ENCODE measurements at places on chromosomes 11 and 22.

DNA sequence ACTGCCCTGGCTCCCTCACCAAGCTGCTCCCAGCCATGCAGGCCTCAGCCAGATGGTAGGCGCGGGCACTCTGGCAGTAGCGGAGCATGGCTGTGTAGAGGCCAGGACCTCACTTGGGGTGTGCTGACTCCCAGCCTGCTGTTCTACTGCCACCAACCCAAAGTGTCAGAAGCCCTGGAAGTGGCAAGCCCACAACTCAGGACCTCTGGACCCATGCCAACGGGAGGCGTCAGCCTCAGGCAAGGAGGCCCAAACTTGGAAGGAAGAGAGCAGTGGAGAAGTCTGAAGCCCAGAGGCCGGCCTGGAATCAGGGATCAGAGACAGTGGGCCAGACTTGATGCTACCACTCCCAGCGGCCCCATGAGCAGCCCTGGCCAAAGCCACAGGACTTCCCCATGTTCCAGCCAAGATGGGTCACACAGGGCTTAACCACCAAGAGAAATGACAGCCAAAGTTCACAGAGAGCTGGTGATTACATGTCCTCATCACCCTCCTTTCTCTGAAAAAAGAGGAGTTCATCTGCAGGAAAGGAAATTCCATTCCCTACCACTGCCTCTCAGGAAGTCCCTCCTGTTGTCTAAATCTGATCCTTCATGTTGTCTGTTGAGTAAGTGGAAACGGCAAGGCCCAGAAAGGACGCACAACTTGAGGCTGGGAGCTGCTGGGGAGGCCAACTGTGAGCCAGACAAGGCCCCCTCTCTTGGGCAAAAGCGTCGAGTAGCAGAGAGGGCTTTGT, 4.4 kb downstream of the ARRB1 start:
- H3K36me3 ChIP-seq: no peaks in the 10 kb centered on the region
- no peak overlapping the region for H3K4me3 ChIP-seq
- H3K27me3 ChIP-seq: no peaks in the 10 kb centered on the region
- DNase-seq: no peak
- peaks cover 30% of the 10 kb centered on the region for H3K4me1 ChIP-seq

DNA sequence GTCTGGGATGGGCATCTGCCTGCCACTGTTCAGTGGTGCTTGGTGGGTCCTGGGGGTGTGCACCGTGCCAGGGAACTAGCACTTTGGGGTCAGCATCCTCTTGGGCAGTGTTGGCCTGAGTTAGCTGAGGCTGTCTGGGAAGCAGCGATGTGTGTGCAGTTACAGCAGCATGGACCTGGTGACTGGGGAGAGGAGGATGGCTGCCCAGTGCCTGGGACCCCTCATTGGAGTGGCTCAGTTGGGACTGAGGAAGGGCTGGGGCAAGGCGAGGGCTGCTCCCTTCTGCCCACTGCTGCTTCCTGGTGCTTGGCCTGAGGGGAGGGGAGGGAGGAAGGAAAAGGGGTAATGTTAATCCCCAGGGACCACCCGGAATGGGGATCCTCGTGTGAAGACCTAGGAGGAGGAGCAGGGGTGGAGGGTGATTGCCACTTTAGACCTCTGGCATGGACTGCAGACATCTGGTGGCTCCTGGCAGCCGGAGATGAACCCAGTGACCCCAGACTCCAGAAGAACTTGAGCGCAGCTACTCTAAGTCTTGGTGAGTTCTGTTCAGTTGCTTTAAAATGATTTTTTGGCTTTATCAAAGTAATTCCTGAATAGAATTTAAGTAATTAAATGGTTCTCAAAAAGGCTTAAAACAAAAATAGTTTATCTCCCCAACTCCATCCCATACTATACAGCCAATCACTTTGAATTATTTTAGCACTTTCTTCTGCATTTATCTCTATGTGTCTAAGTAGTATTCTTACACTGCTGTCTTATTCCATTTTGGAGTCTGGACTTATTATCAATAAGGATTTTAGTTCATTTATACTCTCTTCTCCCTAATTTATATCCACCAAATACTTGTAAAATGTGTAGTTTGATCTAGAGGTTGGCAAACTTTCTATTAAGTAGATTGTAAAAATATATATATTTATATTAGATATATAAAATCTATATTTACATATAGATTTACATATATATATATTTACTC, 15.4 kb upstream of the TMEM191C start:
- no peak overlapping the region for H3K27ac ChIP-seq
- DNase-seq: no peak
- no peak overlapping the region for H3K4me3 ChIP-seq
- peaks cover 4% of the 10 kb centered on the region for H3K36me3 ChIP-seq

DNA sequence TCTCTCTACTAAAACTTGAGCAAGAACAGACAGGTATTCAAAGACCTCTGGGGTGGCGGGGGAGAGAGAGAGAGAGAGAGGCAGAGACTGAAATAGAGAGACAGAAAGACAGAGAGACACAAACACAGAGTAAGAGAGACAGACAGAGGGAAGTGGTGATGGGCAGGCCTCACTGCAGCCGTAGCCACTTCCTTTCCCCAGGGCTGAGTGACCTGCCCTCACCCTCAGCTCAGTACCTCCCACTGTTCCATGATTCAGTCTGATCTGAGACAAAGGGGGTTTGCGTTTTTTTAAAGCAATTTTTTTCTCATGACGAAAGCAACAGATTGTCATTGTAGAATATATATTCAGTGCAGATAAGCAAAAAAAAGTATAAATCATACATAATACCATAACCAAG, 607.9 kb upstream of the B3GAT1 start:
- H3K4me3 ChIP-seq: no peak overlapping the region
- H3K27me3 ChIP-seq: no peaks in the 10 kb centered on the region
- no peaks in the 10 kb centered on the region for H3K36me3 ChIP-seq

GRCh38 chr11:77035039-77035438, 841 bp downstream of the B3GNT6 start:
- H3K4me3 ChIP-seq: no peak overlapping the region
- no peak overlapping the region for H3K27ac ChIP-seq
- H3K27me3 ChIP-seq: no peaks in the 10 kb centered on the region
- no peaks in the 10 kb centered on the region for H3K36me3 ChIP-seq
- no peak for DNase-seq
- no peaks in the 10 kb centered on the region for H3K4me1 ChIP-seq

GRCh38 chr11:128506999-128507611, 80.3 kb downstream of the ETS1 start:
- no peaks in the 10 kb centered on the region for H3K36me3 ChIP-seq
- H3K4me3 ChIP-seq: peak overlapping the region; percentile 35
- no peaks in the 10 kb centered on the region for H3K27me3 ChIP-seq
- H3K27ac ChIP-seq: peak overlapping the region; percentile 100

- H3K4me1 ChIP-seq: no peaks in the 10 kb centered on the region
- no peak overlapping the region for H3K27ac ChIP-seq
- peaks cover 2% of the 10 kb centered on the region for H3K36me3 ChIP-seq
- peak; percentile 52 for DNase-seq
- H3K4me3 ChIP-seq: peak overlapping the region; percentile 64
- H3K27me3 ChIP-seq: no peaks in the 10 kb centered on the region
Measured at GRCh38 chr22:35400501-35400790, 506 bp downstream of the MCM5 start.

- H3K4me3 ChIP-seq: no peak overlapping the region
- no peaks in the 10 kb centered on the region for H3K27me3 ChIP-seq
- peaks cover 12% of the 10 kb centered on the region for H3K4me1 ChIP-seq
- peak overlapping the region; percentile 99 for H3K27ac ChIP-seq
Measured at GRCh38 chr11:86070142-86071056, 1.5 kb upstream of the PICALM start.

DNA sequence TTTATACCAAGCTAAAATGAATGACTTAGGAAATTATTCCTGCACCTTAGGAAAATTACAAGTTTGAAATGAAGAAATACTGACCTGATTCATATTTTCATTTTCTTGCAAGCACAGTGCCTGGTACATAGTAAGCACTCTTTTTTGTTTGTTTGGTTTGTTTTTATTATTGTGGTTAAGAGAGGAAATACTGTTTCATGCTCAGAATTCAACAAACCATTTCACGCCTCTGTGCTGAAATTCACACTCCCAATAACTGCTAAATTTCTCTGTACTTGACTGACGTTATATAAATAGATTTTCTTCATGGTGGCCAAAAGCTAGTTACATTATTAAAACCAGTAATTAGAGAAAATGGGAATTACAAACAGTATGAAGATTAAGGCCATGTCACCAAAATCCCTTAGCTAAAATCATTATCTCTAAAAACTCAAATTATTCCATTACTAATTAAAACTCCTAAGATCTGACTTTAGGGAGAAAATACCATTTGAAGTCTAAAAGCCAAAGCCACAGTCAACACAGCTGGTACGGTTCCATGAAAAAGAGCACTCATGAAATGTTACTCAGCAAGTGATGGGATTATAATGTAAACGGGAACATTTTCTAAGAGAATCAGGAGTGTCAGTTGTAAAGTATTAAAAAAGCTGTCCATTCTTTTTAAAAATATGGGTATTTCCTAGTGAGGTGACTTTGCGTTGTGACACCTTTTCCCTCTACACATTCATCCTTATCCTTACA, 77.8 kb upstream of the DDI1 start:
- DNase-seq: no peak
- H3K27ac ChIP-seq: no peak overlapping the region
- no peaks in the 10 kb centered on the region for H3K27me3 ChIP-seq
- no peaks in the 10 kb centered on the region for H3K4me1 ChIP-seq

DNA sequence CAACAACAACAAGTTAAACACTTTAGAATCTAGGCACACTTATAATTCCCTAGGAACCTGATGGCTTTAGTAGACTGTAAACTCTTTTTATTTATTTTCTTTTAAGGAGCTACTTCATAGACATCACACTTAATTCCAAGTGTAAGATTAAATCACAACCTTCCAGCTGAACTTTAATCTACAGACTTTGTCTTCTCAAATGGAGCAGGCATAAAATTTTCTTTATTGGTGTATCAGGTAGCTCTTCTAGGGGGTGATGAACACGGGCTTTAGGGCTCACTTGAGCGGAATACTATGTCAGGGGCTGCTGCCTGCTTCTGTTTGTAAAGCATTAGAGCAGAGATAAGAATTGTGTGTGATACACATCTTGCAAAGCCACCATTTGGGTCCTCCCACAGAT, 525.8 kb upstream of the FAT3 start:
- DNase-seq: peak; percentile 3
- no peaks in the 10 kb centered on the region for H3K27me3 ChIP-seq
- peaks cover 2% of the 10 kb centered on the region for H3K4me1 ChIP-seq
- no peak overlapping the region for H3K4me3 ChIP-seq

DNA sequence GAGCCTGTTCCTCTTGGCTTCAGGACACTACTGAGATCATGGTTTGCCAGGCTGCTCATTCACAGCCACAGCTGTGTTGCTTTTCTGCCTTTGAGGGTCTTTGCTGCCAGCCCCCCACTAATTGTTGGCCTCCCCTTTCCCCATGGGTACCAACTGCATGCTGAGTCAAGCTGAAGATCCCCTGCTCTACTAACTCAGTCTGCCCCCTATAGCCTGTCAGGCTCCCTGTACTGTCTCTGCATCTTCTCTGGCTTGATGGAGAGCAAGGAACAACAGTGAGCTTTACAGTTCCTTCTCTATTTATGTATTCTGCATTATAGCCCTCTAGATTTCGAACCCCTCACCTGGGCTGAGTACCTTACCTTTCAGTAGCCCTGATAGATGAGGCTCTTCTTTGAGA, 257.6 kb upstream of the CADM1 start:
- no peaks in the 10 kb centered on the region for H3K27me3 ChIP-seq
- H3K27ac ChIP-seq: no peak overlapping the region
- H3K4me1 ChIP-seq: no peaks in the 10 kb centered on the region
- DNase-seq: no peak

GRCh38 chr11:134062265-134063123, 6.4 kb upstream of the JAM3 start:
- DNase-seq: no peak
- H3K27ac ChIP-seq: no peak overlapping the region
- no peaks in the 10 kb centered on the region for H3K36me3 ChIP-seq

DNA sequence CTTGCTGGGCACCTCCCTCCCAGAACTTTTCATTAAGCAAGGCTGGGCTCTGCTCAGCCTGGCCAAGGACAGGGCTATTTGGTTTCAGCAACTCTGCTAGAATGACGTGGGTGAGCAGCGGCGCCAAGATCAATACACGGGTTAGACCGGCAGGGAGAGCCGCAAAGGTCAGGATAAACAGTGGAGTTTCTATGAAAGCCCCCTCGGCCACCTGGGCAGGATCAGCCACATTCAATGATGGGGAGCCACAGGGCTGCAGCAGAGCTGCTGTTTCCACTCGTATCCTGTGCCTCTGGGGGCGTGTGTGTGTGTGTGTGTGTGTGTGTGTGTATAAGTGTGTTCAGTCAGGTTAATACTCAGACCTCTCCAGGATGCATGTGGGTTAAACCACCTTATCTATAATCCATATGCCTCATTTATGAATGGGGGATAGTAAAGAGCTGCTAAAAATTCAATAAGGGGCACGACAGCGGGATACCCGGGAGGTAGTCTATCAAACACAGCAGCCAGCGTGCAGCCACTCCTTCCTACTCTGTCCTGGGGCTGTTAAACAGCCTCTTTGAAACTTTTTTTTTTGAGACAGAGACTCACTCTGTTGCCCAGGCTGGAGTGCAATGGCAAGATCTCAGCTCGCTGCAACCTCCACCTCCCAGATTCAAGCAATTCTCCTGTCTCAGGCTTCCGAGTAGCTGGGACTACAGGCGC, 34.8 kb downstream of the MYH9 start:
- no peak overlapping the region for H3K4me3 ChIP-seq
- H3K36me3 ChIP-seq: peaks cover 3% of the 10 kb centered on the region
- no peaks in the 10 kb centered on the region for H3K27me3 ChIP-seq
- DNase-seq: no peak

DNA sequence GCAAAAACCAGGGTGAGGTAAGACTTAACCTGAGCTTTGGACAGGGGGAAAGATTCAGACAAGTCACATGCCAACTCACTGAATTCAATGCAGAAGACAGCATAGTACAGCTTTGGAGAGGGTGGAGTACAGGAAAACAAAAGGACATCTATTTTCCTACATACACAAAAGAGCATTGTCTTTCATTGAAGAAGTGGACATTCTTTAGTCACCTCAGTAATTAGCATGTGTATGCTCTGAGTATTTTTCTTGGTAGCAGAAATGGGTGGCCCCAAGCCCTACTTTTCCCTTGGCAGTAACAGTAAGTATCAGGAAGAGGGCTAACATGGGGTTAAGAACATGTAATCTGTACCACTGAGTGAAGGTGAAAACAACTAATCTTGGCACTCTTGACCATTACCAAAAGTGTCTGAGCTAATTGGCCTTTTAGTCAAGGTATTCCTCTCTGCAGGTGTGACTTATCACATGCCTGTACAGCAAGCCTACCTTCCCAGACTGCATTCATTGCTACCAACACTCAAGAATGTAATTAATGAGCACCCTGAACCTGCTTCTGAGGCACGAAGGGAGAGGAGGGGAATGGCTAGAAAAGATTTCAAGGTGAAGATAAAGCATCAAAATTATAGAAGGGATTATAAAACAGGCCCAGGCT, 33.9 kb downstream of the SYTL2 start:
- H3K4me3 ChIP-seq: no peak overlapping the region
- DNase-seq: no peak
- no peaks in the 10 kb centered on the region for H3K27me3 ChIP-seq
- no peaks in the 10 kb centered on the region for H3K4me1 ChIP-seq
- H3K36me3 ChIP-seq: no peaks in the 10 kb centered on the region
